ENCODE measurements at places on chromosomes 1 and 21.

GRCh38 chr1:162680419-162681121, 48.3 kb downstream of the DDR2 start:
- ATAC-seq = no peak

- ATAC-seq = no peak
Measured at GRCh38 chr1:85275701-85276214, 674 bp downstream of the BCL10 start.

GRCh38 chr1:30513396-30514136, 209.8 kb downstream of the MATN1 start:
- ATAC-seq = no peak

GRCh38 chr1:100051401-100051800, 81.3 kb downstream of the SASS6 start:
- peak; percentile 38 for ATAC-seq

- no peak for ATAC-seq
Measured at GRCh38 chr1:15948091-15948591, 27.8 kb downstream of the ZBTB17 start.

- no peak for ATAC-seq
Measured at GRCh38 chr1:28900562-28900961, 13.8 kb upstream of the EPB41 start.
